ENCODE measurements at places on chromosomes 4 and X.

DNA sequence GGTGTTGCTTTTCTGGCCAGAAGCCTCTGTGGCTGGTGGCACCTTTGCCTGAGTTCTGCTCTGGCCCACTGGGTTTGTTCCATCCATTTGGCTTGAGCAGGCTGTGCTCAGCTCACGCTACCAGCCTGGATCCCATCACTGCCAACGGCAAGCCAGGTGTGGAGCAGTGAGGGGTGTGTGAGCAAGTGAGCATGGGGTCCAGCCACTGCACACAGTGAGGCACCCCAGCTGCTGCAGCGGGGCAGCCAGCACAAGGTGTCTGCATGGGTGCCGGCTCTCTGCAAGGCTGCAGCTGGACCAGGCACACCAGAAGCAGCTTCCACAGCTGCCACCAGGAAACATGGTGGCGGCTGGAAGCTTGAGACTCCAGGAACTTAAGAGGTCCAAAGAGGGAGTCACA lies 46.8 kb downstream of the ARAP2 start:
- DNase-seq = no peak

GRCh38 chr4:179626687-179627086 lies 2184.4 kb upstream of the AGA start:
- DNase-seq = no peak

GRCh38 chrX:48558271-48558670 lies 16.0 kb upstream of the RBM3 start:
- peak; percentile 60 for DNase-seq

- DNase-seq = no peak
Observed at GRCh38 chr4:151459375-151459774, 50.4 kb downstream of the FHIP1A start.

- DNase-seq = peak; percentile 18
Observed at GRCh38 chrX:83469551-83469950, 38.5 kb upstream of the POU3F4 start.

- DNase-seq = peak; percentile 48
Observed at GRCh38 chrX:132615391-132616131, 126.7 kb upstream of the MBNL3 start.

GRCh38 chr4:115154826-115155225 lies 41.4 kb upstream of the NDST4 start:
- no peak for DNase-seq

- DNase-seq = peak; percentile 18
Observed at GRCh38 chr4:121096629-121097028, 24.3 kb upstream of the NDNF start.

- no peak for DNase-seq
Observed at GRCh38 chr4:161189286-161190134, 974.3 kb downstream of the FSTL5 start.

GRCh38 chr4:183402771-183403170 lies 41.7 kb upstream of the CDKN2AIP start:
- DNase-seq = no peak

- no peak for DNase-seq
Observed at GRCh38 chr4:22625311-22625710, 67.4 kb upstream of the GBA3 start.
